ENCODE measurements at places on chromosomes 4 and X.

DNA sequence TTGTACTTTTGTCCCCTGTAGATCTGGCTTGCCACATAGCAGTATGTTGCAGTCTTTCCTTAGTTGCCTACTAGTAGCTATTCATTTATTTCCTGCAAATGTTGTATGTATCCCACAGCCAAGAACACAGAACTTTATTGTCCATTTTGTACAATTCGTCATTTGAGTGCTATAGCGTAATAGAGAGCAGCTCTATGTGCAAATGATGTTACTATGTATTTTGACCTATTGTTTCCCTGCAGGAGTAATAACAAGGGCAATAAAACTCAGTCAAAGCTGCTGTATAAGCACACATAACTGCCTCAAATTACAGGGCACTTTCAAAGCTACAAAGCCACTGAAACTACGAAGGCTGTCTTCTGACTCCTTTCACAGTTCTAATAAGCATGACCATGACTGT, 48.1 kb downstream of the NRK start:
- no peak for DNase-seq
- H3K4me3 ChIP-seq, result no peak overlapping the region
- no peaks in the 10 kb centered on the region for H3K4me1 ChIP-seq
- H3K36me3 ChIP-seq, result no peaks in the 10 kb centered on the region
- H3K27me3 ChIP-seq, result no peaks in the 10 kb centered on the region

- no peak within 1 kb of the TSS for H3K27ac ChIP-seq
- no peaks in the 10 kb centered on the region for H3K4me1 ChIP-seq
- peaks cover 28% of the 10 kb centered on the region for H3K27me3 ChIP-seq
- no peaks in the 10 kb centered on the region for H3K36me3 ChIP-seq
Measured at GRCh38 chrX:103276581-103277002, at the start of gene TCEAL5. TSS of gene TCEAL5 (minus strand) at chrX:103276750. CDS start at chrX:103274563, 2,187 bp downstream.

DNA sequence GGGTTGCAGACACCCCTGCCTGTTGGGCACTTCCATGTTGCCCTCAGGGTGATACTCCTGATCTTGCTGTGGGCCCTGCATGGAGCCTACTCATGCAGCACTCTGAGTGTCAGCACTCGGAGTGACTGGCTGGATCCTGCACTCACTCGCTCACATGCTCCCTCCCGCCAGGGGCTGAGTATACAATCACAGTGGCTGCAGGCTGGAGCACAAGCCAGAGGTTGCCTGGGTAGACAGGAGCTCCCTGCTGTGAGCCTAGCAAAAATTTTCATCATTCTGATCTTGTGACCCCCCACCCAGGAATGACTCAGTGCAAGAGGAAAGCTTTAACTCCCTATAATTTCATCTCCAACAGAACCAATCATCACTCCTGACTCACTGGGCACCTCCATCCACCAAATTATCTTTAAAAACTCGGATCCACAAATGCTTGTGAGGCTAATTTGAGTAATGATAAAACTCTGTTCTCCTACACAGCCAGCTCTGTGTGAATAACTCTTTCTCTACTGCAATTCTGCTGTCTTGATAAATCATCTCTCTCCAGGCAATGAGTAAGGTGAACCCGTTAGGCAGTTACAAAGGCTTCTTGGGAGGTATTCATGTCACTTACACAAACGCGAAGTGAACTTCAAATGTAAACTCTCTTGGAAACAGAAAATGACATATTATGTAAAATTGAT, 1180.8 kb upstream of the PABPC4L start:
- H3K36me3 ChIP-seq, result no peaks in the 10 kb centered on the region
- no peak for DNase-seq
- no peaks in the 10 kb centered on the region for H3K4me1 ChIP-seq
- no peaks in the 10 kb centered on the region for H3K27me3 ChIP-seq
- H3K4me3 ChIP-seq, result no peak overlapping the region
- H3K27ac ChIP-seq, result no peak overlapping the region

DNA sequence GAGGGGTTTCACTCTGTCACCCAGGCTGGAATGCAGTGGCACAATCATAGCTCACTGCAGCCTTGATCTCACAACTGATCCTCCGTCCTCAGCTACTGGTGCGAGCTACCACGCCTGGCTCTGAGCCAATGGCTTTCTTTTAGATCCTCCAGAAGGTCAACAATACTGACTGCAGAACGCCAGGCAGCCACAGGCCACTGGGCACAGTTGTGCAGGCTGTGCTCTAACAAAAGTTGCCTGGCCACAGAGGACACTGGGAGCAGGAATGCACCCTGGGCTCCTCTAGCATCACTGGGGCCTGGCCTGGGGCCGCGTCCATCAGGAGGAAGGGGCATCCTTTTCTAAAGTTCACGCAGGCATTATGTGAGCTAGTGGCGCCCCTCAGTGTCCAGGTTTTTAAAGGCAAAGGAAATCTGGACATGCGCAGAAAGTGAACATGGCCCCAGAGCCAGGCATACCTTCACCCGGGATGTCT, 14.9 kb upstream of the PORCN start:
- no peak overlapping the region for H3K27ac ChIP-seq
- no peaks in the 10 kb centered on the region for H3K27me3 ChIP-seq
- no peak overlapping the region for H3K4me3 ChIP-seq
- no peaks in the 10 kb centered on the region for H3K36me3 ChIP-seq
- DNase-seq, result no peak
- no peaks in the 10 kb centered on the region for H3K4me1 ChIP-seq

- H3K4me3 ChIP-seq, result no peak overlapping the region
- peaks cover 12% of the 10 kb centered on the region for H3K4me1 ChIP-seq
Measured at GRCh38 chr4:76256032-76256431, 4.5 kb downstream of the FAM47E start.

DNA sequence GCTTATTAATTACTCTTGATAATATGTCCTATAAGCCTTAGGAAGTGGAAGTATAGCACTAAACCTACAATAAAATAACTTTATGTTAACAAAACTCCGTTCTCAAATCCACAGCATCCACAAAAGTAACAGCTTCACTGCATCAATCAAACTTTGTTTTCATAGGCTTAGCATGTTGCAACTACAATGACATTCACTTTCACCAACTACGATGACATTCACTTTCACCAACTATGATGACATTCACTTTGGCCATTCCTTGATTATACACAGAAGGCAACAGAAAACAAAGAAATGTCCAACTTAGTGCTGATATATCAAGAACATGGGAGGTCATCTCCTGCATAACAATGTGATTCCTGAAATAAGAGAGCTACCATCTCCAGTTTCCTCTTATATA, 44.3 kb downstream of the FBXL5 start:
- H3K27me3 ChIP-seq, result no peaks in the 10 kb centered on the region
- H3K4me1 ChIP-seq, result peaks cover 9% of the 10 kb centered on the region
- H3K27ac ChIP-seq, result no peak overlapping the region
- H3K4me3 ChIP-seq, result no peak overlapping the region
- no peak for DNase-seq

DNA sequence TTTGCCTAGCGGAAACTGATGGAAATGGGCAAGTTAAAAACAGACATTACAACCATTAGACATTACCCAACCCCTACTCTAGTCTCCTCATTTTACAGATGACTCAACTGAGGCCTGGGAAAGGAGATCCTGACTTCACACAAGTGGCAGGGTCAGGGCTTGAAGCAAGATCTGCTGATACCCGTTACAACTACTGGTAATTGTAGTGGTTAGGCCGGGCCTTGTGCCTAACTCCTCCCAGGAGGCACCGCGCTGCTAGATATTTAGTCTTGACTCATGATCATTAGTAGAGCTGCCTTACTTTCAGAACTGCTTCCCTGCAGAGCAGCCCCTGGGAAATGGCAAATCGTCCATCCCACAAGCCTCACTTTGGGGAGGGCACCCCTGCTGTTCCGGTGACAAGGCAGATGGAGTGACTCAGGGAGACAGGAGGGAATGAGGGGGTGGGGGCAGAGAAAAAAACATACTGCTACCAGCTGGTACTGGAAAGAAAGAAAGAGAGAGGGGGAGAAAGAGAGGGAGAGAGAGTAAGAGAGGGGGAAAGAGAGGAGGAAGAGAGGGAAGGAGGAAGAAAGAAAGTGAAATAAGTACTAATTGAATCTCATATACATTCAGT, 12.2 kb downstream of the ARHGEF6 start:
- H3K27me3 ChIP-seq, result no peaks in the 10 kb centered on the region
- peak overlapping the region; percentile 79 for H3K4me3 ChIP-seq
- peaks cover 25% of the 10 kb centered on the region for H3K4me1 ChIP-seq
- no peaks in the 10 kb centered on the region for H3K36me3 ChIP-seq
- DNase-seq, result peak; percentile 22
- peak overlapping the region; percentile 95 for H3K27ac ChIP-seq

DNA sequence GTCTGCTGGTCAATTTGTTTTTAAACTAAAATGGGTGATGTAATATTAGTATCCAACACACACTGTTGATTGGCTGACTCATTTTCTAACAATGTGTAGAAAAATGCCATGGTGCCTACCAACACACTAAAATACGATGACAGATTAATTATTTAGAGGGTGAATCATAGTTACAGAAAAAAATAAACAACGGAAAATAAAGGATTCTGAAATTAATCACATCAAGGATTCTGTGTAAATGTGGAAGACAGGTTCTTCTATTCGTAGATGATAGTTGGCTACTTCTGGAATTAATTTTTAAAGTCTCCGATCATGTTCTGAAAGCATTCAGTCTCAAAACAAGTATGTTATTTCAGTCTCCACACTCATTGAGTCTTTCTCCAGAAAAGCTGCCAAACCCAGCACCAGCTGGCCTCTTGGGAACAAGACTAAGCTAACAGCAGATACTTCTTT, 8.2 kb upstream of the IQCM start:
- DNase-seq, result no peak
- H3K4me1 ChIP-seq, result no peaks in the 10 kb centered on the region
- H3K36me3 ChIP-seq, result no peaks in the 10 kb centered on the region
- H3K4me3 ChIP-seq, result no peak overlapping the region
- H3K27ac ChIP-seq, result no peak overlapping the region

GRCh38 chr4:154559141-154559493, 3.7 kb upstream of the FGB start:
- H3K4me3 ChIP-seq, result no peak overlapping the region
- H3K27ac ChIP-seq, result no peak overlapping the region
- H3K27me3 ChIP-seq, result peaks cover 3% of the 10 kb centered on the region
- no peaks in the 10 kb centered on the region for H3K36me3 ChIP-seq

GRCh38 chr4:152359208-152360044, 176.5 kb downstream of the FBXW7 start:
- H3K36me3 ChIP-seq, result no peaks in the 10 kb centered on the region
- DNase-seq, result no peak
- H3K27me3 ChIP-seq, result no peaks in the 10 kb centered on the region
- H3K4me3 ChIP-seq, result no peak overlapping the region
- H3K27ac ChIP-seq, result no peak overlapping the region
- H3K4me1 ChIP-seq, result peaks cover 74% of the 10 kb centered on the region

- H3K27ac ChIP-seq, result peak overlapping the region; percentile 83
- peaks cover 16% of the 10 kb centered on the region for H3K27me3 ChIP-seq
- peak overlapping the region; percentile 71 for H3K4me3 ChIP-seq
- peaks cover 30% of the 10 kb centered on the region for H3K4me1 ChIP-seq
- no peak for DNase-seq
Measured at GRCh38 chr4:74038086-74038424, 434 bp downstream of the CXCL3 start.

DNA sequence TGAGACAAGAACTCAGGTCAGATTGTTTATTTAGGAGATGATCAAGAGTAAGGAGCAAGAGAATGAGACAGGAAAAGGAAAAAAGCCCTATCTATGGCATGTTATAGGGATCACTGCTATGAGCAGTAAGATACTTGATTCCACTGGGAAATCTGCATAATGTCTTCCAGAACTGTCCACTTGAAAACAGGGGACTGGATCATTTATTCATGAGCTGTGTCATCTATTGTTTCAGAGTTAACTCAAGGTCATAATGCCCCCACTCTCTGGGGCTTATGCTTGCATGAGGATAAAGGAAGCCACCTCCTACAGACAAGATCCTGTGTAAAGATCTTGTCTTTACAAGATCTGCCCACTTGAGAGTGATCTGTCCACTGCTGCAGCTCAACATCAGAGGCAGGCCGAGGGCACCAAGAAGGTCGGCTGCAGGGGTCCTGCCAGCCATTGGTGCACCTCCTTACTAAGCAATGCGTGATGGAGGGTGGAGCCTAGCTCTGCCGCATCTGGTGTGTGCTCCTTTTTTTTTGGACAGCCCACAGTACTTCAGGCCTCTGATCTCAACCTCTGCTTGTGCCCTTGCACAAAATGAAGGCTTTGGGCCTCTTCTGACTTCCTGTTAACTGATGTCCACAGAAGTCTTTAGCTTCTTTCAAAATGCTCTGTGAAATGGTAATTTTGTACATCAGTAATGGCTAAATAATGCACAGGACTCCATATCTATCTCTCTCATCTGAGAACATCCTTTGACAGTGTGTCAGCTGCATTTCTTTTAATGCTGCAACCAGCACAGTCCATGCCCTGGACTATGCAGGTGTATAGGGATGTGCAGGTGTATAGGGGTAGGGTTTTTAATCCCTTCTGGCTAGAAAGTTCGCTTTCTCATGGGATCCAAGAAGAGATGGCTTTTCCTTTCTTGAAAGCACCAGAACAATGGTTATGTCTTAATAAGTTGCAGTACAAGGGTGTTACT, 95.9 kb upstream of the TRPC3 start:
- DNase-seq, result no peak
- H3K27ac ChIP-seq, result no peak overlapping the region
- H3K36me3 ChIP-seq, result no peaks in the 10 kb centered on the region
- H3K4me3 ChIP-seq, result no peak overlapping the region
- H3K4me1 ChIP-seq, result peaks cover 4% of the 10 kb centered on the region

GRCh38 chr4:151489462-151490203, 80.7 kb downstream of the FHIP1A start:
- no peak overlapping the region for H3K27ac ChIP-seq
- H3K27me3 ChIP-seq, result no peaks in the 10 kb centered on the region
- peaks cover 7% of the 10 kb centered on the region for H3K4me1 ChIP-seq
- no peak overlapping the region for H3K4me3 ChIP-seq

DNA sequence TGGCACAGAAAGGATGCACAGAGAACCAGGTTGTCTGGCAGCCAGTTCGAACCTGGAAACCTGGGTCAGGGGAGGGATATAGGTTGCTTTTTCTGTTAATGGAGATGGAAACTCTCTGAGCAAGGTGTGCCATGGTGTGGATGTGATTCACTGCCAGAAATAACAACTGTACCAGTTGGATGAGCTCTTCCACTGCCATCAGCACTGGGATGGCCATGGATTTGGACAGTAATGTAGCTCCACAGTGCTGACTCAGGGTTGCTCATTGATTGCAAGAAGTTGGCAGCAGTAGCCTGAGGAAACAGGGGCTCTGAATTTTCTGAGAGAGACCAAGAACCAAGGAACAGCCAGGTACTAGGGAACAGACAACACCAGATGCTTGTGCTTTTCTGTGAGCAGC, 33.8 kb downstream of the PNMA5 start:
- no peak for DNase-seq
- no peaks in the 10 kb centered on the region for H3K36me3 ChIP-seq
- peaks cover 4% of the 10 kb centered on the region for H3K4me1 ChIP-seq
- no peak overlapping the region for H3K4me3 ChIP-seq

DNA sequence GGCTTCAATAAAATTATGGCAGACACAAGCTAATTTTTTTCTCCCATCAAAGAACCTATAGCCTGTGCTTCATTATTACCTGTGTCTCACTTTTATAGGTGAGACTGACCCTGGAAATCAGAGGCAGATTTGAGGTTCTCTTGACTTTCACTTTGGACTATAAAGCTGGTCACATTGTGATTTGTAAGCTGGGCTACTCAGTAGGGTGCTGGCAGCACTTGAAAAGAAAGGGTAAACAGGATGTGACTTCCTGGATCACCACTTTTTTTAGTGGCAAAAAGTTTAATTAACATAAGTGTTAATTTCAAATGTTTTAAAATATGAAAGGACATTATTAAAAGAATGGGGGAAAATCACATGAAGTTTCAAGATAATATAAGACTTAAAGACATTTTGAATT, 50.6 kb upstream of the GATB start:
- no peaks in the 10 kb centered on the region for H3K36me3 ChIP-seq
- peaks cover 18% of the 10 kb centered on the region for H3K4me1 ChIP-seq
- no peaks in the 10 kb centered on the region for H3K27me3 ChIP-seq
- no peak overlapping the region for H3K27ac ChIP-seq
- H3K4me3 ChIP-seq, result no peak overlapping the region
